ENCODE measurements at places on chromosomes 13 and 19.
A peak's percentile ranks its signal among the peaks of the same experiment; 100 is the strongest.

DNA sequence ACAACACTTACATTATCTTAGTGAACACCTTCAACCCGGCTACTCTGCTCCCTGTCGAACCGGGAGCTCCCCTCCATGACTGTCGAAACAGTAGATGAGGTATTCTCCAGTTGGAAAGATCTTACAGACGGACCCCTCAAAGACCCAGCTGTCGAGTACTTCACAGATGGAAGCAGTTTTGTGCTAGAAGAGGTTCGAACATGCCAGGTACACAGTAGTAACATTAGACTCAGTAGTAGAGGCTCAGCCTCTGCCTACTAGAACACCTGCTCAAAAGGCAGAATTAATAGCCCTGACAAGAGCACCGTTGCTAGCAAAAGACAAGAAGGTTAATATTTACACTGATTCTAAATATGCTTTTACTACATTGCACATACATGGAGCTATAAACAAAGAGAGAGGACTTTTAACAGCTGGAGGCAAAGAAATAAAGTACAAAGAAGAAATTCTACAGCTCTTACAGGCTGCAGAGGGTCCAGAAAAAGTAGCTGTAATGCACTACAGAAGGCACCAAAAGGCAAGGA, 13.6 kb upstream of the SLC15A1 start:
- DNase-seq, result no peak

DNA sequence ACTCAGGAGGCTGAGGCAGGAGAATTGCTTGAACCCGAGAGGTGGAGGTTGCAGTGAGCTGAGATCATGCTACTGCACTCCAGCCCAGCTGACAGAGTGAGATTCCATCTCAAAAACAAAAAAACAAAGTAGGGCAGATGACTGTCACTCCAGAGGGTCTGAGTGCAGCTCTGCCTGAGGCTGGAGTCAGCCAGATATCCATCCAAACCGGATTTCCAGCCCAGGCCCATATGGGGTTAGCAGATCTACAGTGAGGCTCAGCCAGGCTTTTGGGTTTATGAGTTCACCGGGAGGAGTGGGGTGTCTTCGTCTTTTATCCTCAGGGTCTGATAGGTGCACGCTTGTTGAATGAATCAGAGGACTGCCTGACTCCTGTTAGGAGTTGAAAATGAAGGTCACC, 19.0 kb downstream of the LAMP1 start:
- DNase-seq, result no peak

DNA sequence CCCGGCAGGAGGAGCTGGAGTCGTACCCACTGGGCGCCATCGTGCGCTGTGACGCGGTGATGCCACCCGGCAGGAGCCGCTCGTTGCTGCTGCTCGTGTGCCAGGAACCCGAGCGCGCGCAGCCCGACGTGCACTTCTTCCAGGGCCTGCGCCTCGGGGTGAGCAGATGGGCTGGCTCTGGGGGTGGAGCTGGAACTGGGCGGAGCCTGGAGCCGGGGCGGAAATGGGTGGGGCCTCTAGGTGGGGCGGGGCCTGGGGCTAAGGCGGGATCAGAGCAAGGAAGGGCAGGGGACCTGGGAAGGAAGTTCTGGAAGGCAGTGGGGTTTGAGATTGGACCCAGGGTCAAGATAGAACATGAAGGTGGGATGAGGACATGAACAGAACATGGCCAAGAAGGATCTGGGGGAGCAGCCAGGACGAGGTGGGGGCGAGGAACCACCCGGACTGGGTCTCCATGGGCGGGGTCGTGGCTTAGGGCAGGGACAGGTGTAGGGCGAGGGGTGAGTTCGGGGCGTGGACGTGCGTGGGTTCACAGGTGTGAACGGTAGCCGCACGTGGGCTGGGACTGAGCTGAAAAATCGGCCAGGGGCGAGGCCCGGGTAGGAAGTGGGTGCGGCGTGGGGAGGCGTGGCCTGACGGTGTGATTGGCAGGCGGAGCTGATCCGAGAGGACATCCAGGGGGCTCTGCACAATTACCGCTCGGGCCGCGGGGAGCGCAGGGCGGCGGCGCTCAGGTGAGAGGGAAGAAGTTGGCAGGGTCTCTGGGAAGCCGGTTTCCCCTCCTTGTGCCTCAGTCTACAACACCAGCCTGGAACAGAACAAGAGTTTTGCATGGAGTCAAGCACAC, 4.7 kb downstream of the EPS8L1 start:
- peak; percentile 67 for DNase-seq

- DNase-seq, result no peak
Observed at GRCh38 chr19:24073807-24074206, 13.2 kb upstream of the ZNF254 start.

GRCh38 chr19:20153281-20153680, 13.7 kb upstream of the ZNF486 start:
- no peak for DNase-seq

- DNase-seq, result peak; percentile 21
Observed at GRCh38 chr19:19652482-19653295, 9.2 kb upstream of the GMIP start.

GRCh38 chr13:99275093-99275469, 16.9 kb upstream of the GPR18 start:
- DNase-seq, result no peak

GRCh38 chr13:64052521-64052920, 2636.9 kb upstream of the PCDH20 start:
- DNase-seq, result no peak

- peak; percentile 77 for DNase-seq
Observed at GRCh38 chr13:59269476-59269875, 894.3 kb downstream of the DIAPH3 start.

DNA sequence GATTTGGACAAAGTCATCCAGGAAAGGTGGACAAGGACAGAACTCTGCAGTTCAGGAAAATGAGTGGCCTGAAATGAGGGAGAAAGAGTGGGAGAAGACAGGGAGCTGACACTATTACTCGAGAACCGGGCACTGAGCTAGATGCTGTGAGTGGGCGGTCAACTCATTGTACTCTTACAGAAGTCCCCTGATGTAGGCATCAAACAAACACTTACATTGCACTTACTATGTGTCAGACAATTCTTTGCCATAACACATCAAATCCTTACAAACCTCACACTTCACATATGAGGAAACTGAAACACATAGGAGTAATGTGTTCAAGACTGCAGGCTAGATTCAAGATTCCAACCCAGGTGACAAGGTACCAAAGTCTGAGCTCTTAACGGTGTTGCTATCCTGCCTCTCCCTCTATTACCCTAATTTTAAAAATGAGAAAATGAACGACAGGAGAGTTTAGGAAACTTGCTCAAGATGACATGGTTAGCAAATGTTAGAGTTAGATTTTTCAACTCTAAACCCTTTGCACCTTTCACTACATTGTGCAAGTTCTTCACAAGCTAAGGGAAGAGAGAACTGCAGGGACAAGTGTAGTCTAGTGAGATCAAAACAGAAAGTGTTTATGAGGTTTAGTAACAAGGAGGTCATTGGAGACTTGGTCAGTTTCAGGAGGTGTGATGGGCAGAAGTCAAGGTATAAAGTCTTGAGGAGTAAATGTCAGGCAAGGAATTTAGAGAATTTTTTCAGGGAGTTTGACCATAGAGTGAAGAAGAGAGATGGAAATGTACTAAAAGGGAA, 4.9 kb upstream of the MEDAG start:
- DNase-seq, result no peak

GRCh38 chr19:11196406-11197287, 698 bp downstream of the KANK2 start:
- DNase-seq, result peak; percentile 53
